ENCODE measurements at places on chromosomes 2 and 18.

- no peak for DNase-seq
Measured at GRCh38 chr18:55136864-55137263, 177.6 kb upstream of the CCDC68 start.

DNA sequence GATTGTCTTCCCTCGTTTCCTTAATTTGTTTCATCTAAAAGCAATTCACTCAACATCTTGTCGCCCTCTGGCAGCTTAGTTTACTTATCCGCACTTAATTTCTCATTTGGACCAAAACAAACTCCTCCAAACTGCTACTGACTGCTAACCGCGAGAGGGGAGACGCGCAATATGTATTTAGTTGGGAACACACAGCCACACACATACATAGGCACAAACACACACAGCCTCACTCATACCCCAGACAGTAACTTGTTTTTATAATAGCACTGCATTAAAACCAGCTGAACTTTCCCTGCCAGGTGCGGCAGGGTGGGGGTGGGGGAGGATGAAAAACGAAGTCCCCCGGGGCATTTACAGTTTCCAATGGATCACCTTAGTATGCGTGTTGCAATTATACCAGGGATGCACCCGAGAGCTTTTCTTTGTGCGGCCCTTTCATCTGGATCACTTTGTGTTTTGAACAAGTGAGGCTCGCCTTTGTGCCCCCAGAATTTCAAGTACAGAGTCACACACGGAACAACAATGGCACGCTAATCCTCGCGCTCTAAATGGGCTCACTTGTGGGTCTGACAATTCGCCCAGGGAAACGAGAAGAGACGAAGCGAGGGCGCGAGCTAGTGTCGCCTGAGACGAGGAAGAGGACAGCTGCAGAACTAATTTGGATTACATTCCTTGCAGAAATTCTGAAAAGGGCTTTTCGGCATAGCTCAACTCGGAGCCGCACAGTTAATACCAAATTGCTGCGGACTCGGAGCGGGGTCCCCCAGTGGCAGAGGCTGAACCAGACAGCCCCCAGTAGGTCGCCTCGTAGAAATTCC, 2.4 kb downstream of the ERBB4 start:
- DNase-seq, result no peak

GRCh38 chr2:233210843-233211547, 40.5 kb upstream of the ATG16L1 start:
- DNase-seq, result no peak

- no peak for DNase-seq
Measured at GRCh38 chr2:64221935-64222334, 77.7 kb upstream of the PELI1 start.

DNA sequence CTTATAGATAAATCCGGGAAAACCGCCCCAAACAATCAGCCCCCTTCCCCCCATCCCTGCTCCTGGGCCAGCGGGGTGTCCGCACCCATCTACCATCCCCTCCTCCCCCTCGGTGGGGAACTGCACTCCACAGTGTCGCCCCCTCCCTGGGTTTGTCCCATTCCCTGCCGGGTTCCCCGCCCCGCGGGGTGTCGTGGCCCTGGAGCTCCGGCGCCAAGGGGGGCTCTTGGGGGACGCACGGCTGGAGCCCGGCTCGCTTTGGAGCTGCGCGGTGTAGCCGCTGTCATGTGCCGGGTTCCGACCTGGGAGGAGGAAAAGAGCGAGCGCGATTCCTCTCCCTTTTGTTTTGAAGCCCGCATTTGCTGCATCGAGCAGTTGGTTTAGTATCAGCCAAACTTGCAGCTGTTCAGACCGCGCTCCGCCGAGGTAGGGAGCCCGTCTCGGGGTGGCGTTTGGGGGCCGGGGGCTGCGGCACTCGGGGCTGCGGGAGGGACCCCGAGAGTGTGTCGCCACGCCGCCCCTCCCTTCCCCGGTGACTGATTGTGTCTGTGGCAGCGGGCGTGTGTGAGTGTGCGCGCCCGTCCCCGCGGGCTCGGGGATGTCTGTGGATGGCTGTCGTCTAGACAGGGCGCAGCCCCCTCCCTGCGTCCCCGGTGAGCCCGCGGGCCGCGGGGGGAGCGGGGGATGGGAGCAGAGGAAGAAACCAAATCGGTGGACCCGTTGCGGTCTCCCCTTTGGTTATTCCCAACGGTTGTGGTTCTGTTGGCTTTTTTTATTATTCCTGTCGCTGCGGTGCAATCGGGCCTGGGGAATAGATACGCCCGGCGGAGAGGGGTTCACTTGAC, 797 bp downstream of the CTIF start:
- DNase-seq, result no peak

- peak; percentile 42 for DNase-seq
Measured at GRCh38 chr2:25251422-25252273, 83.3 kb upstream of the POMC start.

DNA sequence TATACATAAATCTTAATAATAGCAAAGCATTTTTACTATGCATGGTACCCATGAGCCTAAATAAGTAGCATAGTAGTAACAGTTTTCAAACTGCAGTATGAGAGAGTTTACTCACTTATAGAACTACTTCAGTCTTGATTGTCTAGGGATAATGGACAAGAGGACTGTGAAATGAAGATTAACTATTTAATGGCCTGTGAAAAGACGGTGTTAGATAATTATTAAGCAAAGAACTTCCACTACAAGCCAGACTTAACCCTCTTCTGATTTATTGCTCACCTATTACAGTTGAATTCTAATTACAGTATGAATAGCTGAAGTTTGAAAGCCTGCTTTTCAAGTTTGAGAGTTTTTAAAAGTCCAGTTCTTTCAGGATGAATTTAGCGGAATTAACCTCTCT, 18.9 kb downstream of the PIK3C3 start:
- no peak for DNase-seq

DNA sequence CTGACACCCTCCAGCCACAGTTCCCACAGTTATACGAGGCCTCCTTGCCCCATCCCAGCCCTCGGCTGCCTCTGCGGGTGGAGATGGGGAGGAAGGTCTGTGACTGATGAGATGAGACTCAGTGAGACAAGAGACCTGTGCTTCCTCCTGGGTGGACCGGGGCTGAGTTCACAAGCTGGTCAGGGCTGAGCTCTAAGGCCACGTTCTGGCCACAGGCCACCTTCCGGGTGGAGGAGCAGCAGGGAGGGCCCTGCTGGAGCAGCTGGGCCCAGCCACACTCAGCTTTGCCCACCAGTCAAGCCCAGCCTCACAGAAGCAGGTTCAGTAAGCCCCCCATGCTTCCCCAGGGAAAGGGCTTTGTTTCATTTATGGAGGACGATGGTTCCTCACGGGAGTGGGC, 214.7 kb downstream of the ANKRD30B start:
- DNase-seq, result no peak

DNA sequence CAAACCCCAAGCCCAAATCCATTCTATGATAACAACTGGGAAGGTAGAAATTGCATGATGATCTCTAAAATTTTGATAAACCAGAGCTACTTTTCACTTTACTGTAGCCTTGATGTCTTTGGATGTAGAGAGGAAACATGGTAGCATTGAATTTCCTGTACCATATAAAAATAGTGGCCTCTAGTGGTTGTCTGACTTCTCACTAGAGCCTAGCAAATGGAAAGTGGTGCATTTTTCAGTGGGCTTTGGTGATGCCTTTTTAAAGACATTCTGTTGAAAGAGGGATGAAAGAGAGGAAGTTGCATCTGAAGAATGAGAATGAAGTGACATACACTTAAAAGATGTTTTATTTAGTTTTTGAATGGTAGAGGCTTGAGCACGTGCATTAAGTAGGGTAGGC, 662.2 kb downstream of the XIRP2 start:
- DNase-seq, result no peak

DNA sequence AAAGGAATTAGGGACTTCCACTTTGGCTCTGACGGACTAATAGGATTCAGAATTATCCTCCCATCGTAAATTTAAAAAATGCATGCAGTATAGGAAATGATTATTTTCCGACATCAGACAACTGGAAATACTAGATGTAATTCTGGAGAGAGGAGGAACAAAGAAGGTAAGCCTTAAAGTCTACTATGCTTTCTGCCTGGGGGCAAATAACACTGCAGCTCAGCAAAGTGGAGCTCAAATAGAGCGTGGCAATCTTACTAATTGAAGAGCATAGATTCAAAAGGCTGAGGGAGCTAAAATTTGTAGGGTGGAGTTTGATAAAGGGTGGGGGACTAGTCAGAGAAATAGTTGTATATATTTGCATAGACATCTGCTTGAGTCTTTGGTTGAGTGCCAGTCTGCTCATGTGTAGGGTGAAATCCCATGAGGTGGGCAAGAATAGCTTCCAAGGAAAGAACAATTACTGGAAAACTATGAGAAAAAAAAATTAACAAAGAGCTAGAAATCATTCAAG, 23.8 kb downstream of the COPS8 start:
- DNase-seq, result peak; percentile 63

GRCh38 chr2:230762317-230762896, 49.8 kb downstream of the CAB39 start:
- no peak for DNase-seq

DNA sequence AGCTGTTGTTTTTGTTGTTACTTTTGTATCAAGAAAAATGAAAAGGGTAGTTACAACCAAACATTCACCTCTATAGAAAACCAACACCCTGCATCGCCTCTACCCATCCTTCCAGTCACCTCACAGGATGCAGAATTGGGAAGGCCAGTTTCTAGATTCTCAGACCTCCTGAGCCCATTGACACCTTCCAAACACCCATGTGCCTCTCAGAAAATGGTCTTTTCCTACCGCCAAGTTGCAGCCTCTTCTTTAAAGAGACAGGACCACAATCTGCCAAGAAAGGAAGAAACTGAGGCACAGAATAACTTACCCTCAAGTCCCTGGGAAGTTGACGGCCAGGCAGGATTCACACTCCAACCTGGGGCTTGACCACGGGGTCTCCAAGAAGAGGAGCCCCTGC, 101.4 kb downstream of the TNS1 start:
- DNase-seq, result no peak

DNA sequence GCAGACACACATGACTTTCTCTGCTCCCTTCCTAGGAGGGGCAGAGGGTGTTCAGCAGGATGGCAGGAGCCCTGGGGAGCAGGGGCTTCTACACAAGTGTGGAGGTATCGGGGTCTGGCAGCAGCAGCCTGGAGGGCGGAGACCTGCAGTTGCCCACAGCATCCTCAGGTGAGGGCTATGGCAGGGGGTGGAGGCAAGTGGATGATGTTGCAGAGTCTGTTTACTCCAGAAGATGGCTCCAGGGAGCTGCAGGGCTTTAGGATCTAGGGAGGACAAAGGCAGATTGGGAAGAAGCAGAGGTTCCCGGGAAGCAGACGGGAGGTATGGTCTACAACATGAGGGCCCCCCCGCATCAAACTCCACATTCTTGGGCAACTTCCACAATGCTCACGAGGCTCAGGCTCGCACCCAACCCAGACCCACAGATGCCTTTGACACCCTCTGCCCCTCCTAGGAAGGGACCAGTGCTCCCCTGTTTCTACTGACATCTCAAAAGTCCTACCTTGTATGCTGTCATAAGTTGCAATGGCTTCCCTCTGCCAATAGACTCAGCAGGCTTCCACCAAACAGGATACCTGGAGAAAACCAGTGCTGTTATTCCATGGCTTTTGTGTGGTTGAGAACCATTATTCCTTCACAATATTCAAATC, 12.0 kb upstream of the ATP6V1C2 start:
- DNase-seq, result peak; percentile 37

- DNase-seq, result no peak
Measured at GRCh38 chr2:16642088-16642487, 23.5 kb downstream of the CYRIA start.

DNA sequence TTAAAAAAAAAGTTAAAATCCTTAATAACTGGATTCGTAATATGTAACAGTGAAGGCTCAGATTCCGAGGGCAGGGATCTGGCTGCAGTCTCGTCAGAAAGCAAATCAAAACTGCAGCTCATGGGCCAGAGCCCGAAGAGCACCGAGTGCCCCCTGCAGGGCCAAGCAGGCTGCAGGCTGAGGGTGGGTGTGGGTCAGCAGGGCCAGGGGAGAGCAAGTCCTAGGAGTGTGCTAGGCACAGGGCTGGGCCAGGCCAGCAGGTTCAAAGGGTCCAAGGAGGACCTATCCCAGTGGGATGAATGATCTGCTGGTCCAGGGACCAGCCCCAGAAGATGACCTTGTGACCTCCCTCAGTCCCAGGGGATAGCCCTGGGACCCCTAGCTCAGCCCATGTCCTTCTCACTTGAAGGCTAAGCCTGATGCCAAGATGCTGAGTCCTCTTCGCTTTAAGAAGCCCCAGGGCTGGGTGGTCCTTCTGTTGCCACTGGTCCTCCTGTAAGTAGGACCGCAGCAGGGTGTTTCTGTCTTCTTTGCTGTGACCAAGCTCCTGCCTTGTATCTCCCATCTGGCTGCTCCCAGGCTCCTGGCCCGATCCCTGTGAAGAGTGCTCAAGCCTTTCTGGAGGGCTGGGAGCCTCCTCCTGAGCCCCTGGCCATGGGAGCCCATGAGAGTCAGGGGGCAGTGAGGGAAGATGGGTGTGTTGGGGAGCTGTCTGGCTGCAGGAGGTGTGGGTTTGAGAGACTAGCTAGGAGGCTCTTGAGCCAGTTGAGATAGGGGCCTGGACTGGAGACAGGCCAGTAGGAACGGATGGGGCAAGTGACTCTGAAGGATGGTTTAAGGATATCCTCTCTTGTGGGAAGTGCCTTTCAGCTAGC, 150.7 kb downstream of the DYSF start:
- no peak for DNase-seq

GRCh38 chr2:134177351-134177931, 76.4 kb upstream of the MGAT5 start:
- DNase-seq, result no peak

Data from NCI-H1436 (cell line).